ENCODE measurements at places on chromosomes 1 and 21.

DNA sequence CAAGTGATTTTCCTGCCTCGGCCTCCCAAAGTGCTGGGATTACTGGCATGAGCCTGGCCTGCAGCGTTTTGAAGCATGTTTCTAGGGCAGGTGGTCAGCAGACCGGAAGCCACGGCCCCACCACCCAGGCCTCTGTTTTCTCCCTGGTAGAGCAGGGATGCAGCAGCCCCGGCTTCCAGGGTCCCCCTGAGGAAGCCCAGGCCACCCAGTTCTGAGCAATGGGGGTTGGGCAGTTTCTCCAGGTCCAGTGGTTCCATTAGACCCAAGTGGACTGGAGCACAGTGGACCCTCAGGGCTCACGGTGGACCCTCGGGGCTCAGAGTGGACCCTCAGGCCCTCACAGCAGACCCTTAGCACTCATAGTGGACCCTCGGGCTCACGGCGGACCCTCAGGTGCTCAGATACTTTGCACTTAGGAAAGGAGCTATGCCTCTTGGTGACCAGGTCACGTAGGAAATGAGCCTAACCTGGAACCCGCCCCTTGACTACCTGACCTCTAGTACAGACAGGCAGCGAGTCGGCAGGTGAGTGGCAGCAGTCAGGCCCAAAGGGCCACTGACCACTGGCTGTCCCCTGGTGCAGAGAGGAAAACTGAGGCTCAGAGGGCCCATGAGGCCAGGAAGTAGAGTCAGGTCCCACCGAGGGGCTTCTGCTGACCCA lies 4.6 kb upstream of the FNDC10 start:
- no peak for DNase-seq

GRCh38 chr21:46061063-46061462 lies 36.8 kb upstream of the COL6A2 start:
- DNase-seq: no peak

GRCh38 chr21:42724226-42724920 lies 71.0 kb downstream of the PDE9A start:
- DNase-seq: no peak

DNA sequence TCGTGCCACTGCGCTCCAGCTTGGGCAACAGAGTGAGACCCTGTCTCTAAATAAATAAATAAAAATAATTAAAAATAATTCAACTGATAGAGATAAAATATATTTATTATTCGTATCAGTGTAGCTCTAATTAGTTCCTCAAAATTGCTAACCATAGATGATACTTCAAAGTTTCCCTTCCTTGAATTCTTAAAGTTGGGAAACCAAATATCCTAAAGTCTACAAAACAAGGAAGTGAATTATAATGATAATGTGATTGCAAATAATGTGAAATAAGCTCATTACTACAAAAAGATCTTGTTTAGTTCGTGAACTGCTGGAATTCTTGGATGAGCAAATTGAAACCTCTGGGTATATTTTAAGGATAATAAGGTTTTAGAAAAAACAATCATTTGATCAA lies 60.5 kb downstream of the NUP210L start:
- no peak for DNase-seq

DNA sequence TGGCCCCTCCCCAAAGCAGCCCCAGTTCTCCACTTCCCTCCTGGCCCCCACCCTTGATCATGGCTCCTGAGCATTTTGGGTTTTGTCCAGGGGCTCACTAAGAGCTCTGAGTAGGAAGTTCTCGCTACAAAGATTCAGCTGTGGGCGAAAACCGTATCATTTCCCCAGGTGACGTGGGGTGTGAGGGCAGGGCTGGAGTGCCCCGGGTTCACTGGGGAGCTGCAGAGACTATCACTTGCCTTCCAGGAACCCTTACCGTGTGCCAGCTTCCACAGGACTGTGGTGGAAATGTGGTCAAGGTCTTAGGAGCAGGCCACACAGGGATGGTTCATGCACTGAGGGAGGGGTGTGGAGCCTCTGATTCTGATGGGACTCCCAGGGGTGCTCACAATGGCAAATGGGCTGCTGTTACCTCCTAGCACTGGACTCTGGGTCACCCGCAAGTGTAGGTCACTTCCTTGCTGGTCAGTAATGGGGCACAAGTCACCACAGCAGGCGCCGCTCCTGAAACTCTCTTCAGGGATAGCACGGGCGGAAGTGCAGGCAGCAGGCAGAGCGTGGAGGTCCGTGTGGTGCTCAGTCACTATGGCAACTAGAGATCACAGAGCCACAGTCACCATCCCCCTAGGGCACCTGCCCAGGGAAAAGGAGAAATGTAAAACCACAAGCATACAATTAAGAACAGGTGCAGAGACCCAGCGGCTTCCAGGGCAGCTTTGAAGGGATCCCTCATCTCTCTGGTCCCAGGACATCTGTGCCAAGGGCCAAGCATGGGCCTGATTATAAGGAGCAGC lies 35.4 kb downstream of the RSPH1 start:
- no peak for DNase-seq

DNA sequence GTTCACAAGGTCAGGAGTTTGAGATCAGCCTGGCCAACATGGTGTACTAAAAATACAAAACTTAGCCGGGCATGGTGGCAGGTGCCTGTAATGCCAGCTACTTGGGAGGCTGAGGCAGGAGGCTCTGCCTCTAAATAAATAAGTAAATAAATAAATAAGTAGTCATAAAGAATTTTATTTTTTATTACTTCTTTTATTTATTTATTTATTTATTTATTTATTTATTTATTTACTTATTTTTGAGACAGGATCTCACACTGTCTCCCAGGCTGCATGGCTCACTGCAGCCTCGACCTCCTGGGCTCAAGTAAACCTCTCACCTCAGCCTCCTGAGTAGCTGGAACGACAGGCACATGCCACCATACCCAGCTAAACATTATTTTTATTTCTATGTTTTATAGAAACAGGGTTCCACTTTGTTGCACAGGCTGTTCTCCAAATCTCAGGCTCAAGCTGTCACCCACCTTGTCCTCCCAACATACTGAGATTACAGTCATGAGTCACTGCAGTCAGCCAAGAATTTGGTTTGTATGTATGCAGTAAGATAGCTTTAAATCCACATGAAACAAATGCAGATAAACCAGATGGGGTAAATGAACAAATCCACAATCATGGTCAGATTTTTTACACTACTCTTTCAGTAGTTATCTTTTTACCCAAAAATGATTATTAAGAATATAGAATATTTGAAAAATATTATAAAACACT lies 523.3 kb upstream of the RGS18 start:
- DNase-seq: no peak

DNA sequence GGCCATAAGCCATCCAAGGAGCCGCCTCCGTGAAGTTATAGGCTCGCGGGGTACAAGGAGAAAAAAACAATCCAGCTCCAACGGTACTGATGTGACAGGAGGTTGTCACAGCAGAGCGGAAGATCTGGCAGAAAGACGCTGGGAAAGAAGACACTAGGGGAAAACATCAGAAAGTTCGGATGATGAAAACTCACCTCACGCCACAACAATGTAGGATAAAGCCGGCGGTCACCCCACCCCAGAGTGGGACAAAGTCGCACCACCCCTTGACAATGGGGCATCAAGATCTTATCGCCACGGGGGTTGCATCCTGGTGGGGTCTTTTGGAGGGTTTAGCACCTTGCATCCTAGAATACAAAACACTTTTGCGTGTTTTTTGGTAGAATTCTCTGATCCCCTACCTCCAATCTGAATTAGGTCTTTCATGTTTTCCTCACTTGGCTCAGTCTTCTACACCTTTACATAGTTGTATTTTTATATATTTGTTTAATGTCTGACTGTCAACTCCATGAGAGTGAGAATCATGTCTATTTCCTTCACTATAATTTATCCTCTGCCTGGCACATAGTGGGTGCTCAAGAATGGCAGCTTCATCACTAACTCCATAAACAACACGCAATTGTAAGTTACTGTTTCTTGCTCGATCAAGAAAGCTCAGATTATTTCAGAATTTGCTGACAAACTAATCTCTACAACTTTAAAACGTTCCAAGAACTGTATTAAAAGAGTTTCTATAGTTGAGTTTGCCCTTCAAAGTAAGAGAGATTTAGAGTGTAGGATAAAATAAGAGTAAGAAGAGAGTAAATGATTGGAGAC lies 611 bp upstream of the ZSWIM5 start:
- no peak for DNase-seq

- DNase-seq: no peak
These were observed 81.5 kb downstream of the CAMK2N1 start for GRCh38 chr1:20404466-20404865.

DNA sequence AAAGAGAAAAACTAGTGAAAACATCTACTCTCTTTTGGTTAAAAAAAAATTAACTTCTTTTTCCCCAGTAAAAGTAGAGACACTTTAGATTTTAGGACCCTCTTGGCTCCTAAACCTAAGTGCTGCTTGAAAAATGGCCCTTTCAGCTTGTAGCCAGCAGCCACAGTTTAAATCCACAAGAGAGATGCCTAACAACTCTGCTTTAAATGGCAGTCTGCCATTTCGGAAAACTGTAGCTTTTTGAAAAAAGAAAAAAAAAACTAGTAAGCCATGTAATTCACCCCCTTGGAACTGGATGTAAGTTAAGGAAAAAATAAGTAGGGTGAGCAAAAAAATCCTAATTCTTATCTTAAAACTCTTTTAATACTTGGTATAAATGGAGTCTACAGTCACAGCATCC lies 56.0 kb downstream of the LHX9 start:
- no peak for DNase-seq

- DNase-seq: no peak
These were observed 779 bp downstream of the THEM5 start for GRCh38 chr1:151852733-151853132.

- DNase-seq: no peak
These were observed 4.2 kb downstream of the MANEAL start for GRCh38 chr1:37797750-37798345.

- DNase-seq: no peak
These were observed 3.8 kb upstream of the EEIG2 start for GRCh38 chr1:108556066-108556465.

- no peak for DNase-seq
These were observed 860 bp downstream of the TMEM63A start for GRCh38 chr1:225881081-225881958.

GRCh38 chr1:54069791-54070170 lies 16.4 kb downstream of the TCEANC2 start:
- no peak for DNase-seq

- no peak for DNase-seq
These were observed 781 bp downstream of the PROX1 start for GRCh38 chr1:213988507-213989001.

DNA sequence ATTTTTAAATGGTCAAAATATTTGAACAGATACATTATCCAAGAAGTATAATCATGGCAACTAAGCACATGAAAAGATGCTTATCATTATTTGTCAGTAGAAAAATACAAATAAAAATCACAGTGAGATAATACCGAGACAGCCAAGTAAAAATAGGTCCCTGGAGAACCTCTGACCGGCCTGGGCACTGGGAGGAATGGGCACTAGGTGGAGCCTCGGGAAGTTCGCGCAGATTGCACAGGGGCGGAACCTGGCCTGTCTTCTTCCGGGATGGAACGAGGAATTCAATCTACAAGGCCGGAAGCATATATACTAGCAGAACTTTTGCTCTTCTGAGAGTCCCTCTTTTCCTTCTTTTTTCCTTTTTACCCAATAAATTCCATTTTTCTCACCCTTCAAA lies 148.5 kb upstream of the CHRM3 start:
- no peak for DNase-seq

DNA sequence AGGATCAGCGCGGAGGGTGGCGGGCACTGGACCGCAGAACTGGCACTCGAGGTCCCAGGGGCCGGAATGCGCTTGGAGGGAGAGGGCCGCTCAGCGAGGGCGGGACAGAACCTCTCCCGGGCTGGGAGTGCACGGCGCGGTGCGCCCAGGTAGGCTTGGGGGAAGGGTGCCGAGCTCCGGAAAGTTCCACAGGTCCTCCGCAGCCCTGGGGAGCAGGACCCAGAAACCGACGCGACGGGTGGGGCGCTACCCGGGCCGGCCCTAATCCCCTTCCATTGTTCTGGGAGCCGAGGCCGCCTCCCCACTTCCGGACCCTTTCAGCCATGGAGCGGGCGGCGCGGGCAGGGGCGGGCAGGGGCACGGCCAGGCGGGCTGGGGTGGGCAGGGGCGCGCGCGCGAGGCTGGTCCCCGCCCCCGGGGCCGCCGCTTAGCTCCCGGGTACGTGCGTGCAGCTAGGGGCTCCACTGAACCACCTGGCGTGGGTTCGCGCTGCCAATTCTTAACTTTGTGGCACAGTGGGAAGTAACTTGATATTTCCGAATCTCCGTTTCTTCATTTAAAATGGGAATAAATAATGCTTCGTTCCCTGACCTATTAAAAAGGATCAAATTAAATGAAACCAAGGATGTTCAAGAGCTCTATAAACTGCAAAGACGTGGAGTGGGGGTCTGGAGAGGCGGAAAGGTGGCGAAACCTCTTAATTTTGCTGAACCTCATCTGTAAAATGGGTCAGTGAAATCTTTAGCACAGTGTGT lies 20.7 kb downstream of the LGR6 start:
- no peak for DNase-seq

DNA sequence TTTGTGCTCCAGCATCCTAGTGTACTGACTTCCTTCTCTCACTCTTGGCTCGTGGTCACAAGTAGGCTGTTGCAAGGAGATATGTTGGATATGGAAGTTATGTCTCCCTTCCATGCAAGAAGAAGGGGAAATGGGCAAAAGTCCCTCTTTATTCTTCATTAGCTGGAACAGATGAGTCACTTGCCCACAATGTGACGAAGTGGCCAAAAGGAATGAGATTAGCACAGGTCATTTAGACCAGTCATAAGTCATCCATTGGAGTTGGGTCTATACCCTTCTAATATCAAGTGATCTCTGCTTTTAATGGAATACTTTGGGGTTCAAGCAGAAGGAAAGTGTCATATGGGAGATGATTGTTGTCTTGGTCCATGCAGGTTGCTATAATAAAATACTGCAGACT lies 91.2 kb upstream of the NGF start:
- no peak for DNase-seq

DNA sequence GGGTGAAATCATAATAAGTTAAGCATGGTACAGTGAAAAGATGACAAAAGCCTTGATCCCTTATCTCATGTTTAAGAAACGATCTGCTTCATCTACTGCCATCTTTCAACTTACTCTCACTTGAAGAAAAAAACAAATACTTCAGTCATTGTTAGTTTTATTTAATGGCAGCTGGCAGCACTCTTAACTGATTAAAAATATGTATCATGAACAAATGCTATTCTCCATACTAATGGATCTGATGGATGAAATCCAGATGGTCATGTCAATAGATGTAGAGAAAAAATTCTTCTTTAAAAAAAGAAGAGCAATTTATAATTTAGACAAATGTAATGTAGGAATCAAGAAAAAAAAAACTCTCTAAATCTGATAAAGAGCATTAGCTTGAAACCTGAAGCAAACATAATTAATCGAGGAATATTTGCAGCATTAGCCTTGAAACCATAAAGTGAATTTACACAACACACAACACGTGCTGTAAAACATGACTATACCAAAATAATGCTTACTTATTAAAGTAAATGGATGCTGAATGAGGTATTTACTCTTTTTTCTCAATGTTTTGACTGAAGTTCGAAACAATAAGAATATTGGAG lies 579.0 kb upstream of the ADAMTS5 start:
- no peak for DNase-seq

DNA sequence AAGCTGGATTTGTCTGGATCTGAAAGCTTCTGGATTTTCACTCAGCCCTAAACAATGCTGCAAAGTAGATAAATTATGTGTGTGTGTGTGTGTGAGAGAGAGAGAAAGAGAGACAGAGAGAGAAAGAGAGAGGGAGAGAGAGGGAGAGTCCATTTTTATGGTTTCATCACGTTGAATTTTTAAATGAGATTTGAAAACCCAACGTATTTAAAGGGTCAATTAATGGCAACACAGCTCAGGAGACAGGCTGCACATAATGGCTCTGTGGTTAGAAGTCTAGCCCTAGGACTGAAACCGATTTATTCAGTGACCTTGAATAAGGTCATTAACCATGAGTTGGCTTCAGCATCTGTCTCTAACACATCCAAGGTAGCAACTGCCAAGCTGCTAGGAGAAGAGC lies 35.3 kb upstream of the FMN2 start:
- no peak for DNase-seq
